ENCODE measurements at places on chromosomes 1 and 21. TPM values are rescaled to one million over a fixed set of nuclear protein-coding genes. Genes with fewer than 3 reads are reported as not detected.

Gene KCND3
- total RNA-seq = 0.61 TPM

Gene PPIAL4G
- total RNA-seq = not detected

Gene TOR3A
- total RNA-seq = 19.9 TPM

Gene CDC20
- 252 TPM for total RNA-seq

Gene CD5L
- not detected for total RNA-seq
